ENCODE measurements at places on chromosomes 1 and 21.

GRCh38 chr1:64535938-64536835 lies 66.3 kb downstream of the CACHD1 start:
- DNase-seq, result no peak

- DNase-seq, result no peak
These were observed 36.0 kb upstream of the ABCD3 start for GRCh38 chr1:94382201-94382600.

DNA sequence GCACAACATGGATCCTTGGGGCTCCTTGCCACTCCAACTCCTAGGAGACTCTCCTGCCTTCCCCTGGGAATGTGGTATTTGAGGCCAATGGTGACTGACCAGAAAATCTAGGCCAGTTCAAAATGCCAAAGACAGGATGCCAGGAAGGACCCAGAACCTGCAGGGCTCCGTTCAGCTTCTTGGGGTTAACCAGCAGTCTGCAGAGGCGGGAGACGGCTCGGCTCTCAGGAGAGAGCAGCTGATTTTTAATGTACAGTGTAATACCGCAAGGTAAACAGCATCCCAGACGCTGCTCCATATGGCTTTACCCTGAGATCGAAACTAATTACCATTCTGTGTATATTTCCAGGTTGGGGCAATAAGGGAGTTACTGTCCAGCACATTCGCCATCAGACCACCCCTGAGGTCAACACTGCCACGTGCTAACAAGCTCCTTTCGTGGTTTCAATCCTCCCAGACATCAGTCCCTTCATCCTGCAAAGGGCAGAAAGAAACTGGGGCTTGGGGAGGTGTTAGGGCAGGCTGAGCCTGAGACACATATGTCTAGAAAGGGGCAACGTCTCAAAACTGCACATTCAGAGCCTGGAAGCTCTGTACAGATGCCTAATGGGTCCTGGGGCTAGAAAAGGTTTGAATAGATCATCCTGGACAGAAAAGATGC lies 16.7 kb downstream of the ITPKB start:
- no peak for DNase-seq

- peak; percentile 68 for DNase-seq
These were observed 1.5 kb downstream of the AJAP1 start for GRCh38 chr1:4655674-4656532.

DNA sequence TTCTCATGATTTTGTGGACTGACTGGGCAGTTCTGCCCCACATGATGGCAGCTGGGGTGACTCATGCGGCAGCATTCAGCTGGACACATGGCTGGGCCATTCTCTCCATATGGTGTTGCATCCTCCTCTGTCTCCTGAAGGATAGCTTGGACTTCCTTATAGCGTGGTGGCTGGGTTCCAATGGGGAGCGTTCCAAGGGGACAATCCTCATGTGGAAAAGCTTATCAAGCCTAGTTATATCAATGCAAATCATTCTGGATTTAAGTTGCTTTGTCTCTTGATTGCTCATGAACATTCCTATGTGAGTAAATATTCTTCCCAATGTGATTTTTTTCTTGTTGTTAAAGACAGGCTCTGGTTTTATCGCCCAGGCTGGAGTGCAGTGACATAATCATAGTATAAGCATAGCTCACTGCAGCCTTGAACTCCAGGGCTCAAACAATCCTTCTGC lies 13.2 kb upstream of the SLC2A1 start:
- no peak for DNase-seq

GRCh38 chr1:191798178-191798577 lies 360.1 kb upstream of the RGS18 start:
- DNase-seq, result no peak

- DNase-seq, result peak; percentile 18
These were observed 12.0 kb downstream of the OR2M4 start for GRCh38 chr1:248243204-248243603.

GRCh38 chr1:241485554-241485992 lies 34.0 kb downstream of the FH start:
- DNase-seq, result no peak

- DNase-seq, result no peak
These were observed 2.6 kb upstream of the FMOD start for GRCh38 chr1:203353486-203353885.

DNA sequence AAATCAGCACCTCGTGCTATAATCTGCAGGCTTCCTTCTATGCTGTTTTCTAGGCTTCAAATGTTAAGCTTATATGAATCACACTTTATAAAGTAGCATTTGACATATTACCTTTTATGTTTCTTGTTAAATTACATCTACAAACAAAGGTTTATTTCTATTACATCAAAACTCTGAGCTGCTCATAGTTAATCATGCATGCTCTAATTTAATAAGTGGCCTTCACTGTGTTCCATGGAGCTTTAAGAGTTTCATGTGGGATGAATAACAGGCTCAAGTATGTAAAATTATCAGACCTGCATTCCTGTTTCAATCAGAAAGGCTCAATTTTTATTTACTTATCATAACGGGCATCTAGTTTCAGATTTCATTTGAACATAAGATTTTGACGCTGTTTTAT lies 13.0 kb downstream of the SLC19A2 start:
- DNase-seq, result no peak

DNA sequence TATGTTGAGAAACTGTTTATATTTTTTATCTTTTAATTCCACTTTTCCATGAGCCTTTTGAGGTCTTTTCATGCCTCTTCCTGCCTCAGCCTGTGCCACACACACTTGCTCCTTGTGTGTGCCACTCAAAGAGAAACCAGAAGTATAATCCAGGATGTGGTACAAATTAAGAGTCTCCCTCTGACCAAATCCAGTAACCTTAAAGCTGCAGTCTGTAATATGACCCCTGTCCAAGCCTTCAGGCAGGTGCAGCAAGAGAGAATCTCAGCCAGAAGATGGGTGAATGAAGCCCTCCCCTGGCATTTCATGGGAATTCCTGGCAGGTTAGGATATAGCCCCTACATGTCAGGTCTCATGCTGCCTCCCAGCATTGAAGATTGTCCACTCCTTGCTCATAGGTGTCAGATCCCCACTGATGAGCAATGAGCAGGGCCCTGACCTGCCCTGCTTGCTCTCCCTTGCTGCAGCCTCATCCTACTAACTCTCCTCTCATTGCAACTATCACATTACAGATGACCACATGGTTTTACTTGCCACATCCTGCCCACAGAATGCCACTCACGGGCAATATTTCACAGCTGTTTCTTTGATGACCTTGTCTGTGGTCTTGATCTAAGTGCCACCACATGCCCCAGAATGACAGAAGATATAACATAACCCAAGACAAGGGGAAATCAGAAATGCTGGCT lies 169.3 kb downstream of the SEC16B start:
- no peak for DNase-seq

DNA sequence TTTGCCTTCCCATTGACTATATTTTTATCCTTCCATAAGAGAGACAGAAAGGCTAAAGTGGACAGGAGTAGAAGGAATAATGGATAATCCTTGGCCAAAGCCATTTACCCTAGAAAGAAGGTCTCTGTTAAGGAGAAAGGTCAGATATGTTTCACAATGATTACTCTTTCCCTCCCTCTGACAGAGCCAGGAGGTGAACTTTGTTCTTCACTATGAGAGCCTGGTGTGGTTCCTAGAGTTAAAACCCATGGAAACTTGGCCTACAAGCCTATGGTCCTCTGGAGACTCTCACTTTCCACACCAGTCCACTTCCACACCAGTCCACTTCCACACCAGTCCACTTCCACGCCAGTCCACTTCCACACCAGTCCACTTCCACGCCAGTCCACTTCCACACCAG lies 479.9 kb upstream of the ZP4 start:
- peak; percentile 18 for DNase-seq

DNA sequence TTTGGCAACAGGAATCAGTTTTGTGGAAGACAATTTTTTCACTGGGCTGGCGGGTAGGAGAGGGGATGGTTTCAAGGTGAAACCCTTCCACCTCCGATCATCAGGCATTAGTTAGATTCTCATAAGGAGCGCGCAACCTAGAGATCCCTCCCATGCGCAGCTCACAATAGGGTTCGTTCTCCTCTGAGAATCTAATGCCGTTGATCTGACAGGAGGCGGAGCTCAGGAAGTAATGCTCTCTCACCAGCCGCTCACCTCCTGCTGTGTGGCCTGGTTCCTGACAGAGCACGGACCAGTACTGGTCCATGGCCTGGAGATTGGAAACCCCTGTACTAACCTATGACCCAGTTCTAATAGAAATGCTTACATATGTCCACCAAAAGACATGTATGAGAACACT lies 96.6 kb upstream of the KIAA1614 start:
- DNase-seq, result no peak

DNA sequence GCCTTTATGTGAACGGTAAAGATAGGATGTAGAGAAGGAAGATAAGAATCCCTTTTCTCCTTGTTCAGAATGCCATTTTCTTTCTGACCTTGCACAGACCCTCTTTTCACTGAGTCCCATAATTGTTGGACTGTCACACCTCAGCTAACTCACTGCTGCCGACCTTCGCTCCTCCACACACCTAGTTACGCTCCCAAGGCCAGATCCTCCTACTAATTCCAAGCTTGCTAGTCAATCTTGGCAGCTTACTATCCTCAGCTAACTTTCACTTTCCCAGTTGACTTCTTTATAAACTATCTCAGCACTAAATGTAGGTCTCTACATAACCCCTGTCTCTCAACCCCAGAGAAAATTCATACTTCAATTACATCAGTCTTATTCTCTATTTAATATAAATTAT lies 471.8 kb upstream of the PRMT6 start:
- no peak for DNase-seq

DNA sequence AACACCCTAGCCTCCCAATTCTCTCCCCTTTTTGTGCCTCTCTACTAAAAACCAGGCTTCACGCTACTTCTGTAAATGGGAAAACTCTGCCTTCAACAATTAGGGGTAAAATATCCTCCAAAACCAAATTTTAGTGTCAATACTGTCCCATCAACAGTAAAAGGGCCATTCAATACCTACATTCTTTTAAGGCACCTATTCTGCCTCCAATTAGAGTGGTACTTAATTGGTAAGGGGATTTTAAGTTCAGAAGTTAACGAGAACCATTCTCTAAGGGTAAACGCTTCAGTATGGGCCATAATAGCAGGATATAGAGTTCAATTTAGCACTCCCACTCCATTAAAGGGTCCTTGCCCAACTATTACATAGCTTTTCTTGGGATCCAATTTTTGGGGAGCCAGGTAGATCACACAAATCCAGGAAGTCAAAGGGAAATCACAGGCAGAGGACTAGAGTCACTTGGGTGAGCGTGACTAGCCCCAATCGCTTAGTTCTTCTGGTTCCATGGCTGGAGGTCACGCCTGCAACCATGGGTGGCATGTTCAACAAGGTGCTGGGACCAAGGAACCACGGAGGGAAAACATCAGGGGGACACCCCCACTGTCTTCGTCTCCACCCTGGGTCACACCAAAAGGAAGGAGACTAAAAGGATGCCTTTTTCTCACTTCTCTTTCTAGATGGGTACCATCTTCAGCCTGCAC lies 20.1 kb upstream of the BSDC1 start:
- DNase-seq, result no peak

DNA sequence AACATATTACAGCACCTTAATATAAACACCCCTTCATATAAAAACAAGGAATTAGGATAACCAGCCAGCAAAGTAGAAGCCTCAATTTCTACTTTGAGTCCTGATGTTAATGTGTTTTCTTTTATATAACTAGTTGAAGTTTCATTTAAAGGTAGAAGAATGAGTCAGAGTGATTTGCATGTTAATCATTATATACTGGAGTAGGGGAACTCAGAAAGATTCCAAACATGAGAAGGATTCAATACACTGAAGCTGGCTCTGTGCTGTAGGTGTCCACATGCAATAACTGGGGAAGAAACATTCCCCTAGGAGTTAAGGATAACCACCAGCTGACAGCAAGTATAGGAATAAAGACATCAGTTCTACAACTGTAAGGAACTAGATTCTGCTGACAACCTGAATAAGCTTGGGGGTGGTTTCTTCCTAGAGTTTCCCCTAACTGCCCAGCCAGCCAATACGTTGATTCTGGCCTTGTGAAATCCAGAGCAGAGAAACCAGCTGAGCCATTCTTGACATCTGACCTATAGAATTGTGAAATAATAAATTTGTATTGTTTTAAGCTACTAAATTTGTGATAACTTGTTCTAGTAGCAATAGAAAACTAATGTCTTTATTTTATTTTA lies 33.4 kb upstream of the RNPC3 start:
- no peak for DNase-seq

DNA sequence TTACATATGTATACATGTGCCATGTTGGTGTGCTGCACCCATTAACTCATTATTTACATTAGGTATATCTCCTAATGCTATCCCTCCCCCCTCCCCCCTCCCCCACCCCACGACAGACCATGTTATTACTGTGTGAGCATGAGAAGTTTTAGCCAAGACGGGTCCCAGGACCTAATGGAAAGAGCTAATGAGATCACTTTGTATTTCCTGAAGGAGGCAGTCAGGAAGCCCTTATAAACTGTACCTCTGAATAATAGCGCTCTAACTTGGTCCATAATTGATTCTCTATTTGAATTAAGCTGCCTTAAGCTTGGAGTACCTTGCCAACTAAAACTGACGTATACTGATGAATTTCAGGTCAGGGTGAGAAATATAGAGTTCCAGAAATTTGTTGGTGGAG lies 4.1 kb upstream of the NEGR1 start:
- DNase-seq, result no peak

DNA sequence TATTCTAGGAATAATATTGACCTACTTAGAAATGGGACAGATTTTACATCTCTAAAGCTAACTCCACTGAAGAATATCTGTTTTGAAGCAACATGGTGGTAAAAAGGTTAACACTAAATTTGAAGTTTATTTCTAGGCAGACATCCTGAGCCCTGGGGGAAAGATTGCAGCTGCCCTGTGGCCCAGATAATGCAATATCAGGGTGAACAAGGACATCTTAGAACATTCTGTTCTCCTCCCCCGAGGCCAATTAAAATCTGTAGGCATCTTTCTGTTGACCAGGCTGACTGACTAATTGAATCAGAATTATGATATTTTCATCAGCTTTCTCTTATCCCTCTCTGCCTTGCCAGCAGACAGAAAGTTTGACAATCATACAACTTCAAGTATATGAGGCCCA lies 149.8 kb upstream of the DUSP10 start:
- no peak for DNase-seq

DNA sequence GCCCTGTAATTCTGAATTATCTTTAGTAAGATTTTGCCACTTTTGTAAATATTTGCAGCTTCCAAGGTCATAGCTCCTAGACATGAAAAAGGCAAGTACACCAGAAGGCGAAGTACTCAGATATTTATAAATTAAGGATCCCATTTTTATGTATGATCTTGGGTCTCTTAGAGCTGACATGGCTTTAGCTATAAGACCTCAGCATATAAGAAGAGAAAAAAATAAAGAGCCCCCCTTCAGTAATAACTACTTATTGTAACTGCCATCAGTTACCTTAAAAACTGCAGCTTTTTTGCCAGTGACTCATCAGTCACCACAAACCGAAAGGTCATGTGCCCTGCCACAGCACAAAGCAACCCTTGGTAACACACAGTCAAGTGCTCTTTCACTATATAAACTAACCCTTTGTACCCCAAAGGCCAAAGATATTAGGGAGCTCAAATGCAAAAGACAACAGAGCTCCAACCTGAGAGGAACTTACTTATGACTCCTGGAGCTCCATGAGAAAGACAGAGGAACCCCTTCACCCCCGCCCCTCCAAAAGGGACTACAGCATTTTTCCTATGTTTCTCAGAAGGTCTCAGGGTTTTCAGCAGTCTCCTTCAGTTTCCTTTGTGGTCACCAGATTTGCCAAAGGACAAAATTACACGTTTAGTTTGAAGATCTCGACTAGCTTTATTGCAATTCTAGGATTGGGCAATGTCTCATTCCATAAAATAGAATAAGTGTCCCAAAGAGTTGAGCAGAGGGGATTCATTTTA lies 219.8 kb upstream of the DUSP10 start:
- DNase-seq, result no peak

Data from HuH-7.5 (cell line).